ENCODE measurements at places on chromosomes 5 and 9.

DNA sequence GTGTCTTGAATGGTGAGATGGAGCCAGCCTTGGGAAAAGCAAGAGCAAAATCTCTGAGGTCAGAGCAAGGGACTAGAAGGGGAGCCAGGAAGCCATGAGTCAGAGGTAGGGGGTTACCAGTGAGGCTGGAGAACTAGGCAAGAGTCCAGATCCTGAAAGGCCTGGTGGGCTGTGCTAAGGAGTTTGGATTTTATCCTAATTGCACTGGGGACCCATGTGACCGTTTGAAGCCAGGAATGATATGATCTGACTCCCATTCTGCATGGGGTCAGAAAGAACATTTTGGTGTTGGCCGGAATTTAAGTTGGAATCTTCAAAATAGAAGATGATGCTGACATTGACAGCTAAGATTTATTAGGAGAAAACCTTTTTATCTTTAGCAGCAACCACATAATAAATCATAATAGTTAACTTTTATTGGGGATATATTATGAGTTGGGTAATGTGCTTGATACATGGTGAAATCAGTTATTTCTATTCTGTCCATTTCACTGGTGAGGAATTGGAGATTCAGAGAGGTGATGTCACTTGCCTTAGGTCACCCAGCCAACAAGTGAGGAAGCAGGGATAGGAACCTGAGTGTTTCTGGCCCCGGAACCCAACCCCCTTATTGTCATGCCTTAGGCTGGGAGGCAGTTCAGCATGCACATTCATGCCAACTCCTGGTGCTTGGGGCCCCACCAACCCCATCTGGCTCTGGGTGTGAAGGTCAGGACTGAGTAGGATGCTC, 61.5 kb upstream of the RARS1 start:
- no peak for ATAC-seq

GRCh38 chr5:117494188-117494587, 919.6 kb upstream of the SEMA6A start:
- ATAC-seq = no peak

DNA sequence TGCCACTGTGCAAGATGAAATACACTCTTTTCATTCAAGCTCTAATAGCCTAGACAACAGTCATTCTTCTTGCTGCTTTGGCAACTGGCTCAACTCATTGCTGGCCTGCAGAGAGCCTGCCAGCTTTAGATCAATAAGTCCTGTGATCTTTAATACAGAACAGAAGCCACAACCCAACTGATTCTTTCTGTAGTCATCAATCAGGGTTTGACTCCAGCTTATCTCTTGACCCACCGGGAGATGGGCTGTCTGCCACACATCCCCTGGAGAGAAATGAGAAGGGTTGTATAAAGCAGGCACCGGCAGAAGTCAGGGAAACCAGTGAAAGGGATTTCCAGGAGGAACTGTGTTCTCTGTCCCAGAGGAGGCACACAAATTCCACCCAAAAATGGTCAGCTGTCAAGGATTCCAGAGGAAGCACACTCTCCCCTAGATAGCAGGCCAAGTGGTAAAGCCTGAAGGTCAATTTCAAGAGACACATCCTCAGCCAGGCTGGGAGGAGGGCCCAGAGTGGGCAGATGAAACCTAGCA, 24.5 kb downstream of the LHFPL2 start:
- no peak for ATAC-seq

DNA sequence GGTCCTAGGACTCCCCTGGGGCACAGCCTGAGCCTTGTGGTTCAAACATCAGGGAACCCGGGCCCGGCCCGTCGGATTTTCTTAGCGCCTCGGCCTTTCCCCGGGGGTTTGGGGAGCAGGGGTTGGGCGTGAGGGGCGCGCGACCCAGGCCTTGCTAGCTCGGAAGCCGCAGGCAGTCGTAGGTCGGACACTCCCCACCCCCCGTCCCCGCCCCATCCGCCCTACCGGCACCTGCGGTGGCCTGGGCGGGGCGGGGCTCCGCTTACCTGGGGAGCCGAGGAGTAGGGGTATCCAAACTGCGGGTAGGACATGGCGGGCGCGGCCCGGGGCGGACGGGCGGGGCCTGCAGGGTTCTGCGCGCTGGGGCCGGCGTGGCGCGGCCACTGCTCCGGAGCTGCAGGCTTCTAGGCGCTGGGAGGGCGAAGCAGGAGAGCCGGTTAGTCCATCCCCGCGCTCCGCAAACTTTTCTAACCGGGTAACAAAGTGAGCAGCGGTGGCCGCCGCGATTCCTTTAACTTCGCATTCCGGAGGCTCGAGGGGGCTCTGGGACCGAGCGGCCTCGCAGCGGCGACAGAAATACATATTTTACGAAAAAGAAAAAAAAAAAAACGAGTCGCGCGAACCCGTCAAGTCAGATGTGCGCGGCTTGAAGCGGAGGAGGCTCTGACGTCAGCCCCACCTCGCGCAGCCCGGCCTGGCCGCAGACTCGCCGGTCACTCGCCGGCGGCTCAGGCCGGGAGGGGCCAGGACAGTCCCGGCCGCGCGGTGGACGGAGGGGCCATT, at the start of gene IRX4:
Gene IRX4 (minus strand): TSS at position 589 of the 783 bp plus-strand sequence. CDS start 278 bp downstream, at position 311.
- ATAC-seq = no peak

Measured in activated CD4-positive, CD25-positive, alpha-beta regulatory T cell treated with anti-CD3 and anti-CD28 coated beads, Interleukin-2, amount 50 U/mL, for 24 hours (primary cell).